ENCODE measurements at places on chromosomes 3 and 15.
A peak's percentile ranks its signal among the peaks of the same experiment; 100 is the strongest.

- no peak for DNase-seq
These were observed 86.2 kb upstream of the LRTM1 start for GRCh38 chr3:55014081-55014480.

DNA sequence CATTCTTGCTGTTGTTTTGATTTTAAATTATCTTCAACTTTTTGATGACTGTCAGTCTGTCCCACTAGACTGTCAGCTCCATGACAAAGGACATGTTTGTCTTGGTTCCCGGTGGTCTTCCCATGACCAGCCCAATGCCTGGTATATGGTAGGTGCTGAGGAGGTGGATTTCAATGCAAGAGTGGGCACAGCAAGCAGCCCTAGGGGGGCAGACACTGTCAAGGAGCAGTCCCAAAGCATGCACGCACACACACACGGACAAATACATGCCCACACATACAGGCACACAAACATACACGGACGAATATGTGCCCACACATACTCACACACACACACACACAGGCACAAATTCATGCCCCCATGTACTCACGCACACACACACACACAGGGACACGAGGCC lies 12.0 kb downstream of the KLF15 start:
- DNase-seq: peak; percentile 9

- no peak for DNase-seq
These were observed 43.5 kb downstream of the CFAP92 start for GRCh38 chr3:128950223-128950938.

GRCh38 chr15:72179950-72180581 lies 17.5 kb downstream of the GRAMD2A start:
- peak; percentile 64 for DNase-seq

GRCh38 chr3:153182501-153183293 lies 20.7 kb downstream of the RAP2B start:
- no peak for DNase-seq

- no peak for DNase-seq
These were observed 321.1 kb downstream of the ZIC1 start for GRCh38 chr3:147730284-147730683.

- no peak for DNase-seq
These were observed 4.4 kb downstream of the PLA2G4D start for GRCh38 chr15:42089942-42090341.

DNA sequence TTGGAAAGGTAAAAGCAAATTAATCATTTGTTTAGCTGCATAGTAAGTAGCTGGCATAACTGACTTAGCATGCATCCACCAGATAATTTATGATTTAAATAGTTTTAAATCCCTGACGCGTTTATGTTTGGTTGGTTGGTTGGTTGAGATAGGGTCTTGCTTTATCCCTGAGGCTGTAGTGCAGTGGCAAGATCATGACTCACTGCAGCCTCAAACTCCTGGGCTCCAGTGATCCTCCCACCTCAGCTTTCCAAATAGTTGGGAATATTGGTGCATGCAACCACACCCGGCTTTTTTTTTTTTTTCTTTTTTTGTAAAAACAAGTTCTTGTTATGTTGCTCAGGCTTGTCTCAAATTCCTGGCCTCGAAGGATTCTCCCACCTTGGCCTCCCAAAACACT lies 263.4 kb downstream of the MCTP2 start:
- no peak for DNase-seq

GRCh38 chr3:192553707-192554106 lies 173.6 kb downstream of the FGF12 start:
- no peak for DNase-seq

DNA sequence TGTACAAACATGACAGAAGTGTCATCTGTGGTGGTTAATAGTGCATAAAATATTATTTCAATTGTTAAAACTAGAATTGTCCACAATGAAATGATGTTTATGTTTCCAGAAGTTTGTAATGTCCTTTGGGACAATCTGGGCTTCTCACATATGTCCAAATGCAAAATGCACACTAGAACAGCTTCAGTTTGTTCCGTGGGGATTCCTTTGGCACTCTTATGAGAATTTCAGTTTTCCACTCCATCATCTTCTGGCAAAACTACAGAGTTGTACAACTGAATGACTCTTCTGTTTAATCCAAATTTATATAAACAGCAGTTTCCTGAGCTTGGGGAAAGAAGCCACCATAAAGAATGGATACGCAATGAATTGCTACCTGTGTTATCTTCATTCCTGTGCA lies 2.0 kb upstream of the OR5H6 start:
- no peak for DNase-seq

GRCh38 chr3:107450254-107450893 lies 72.4 kb upstream of the BBX start:
- DNase-seq: no peak

- DNase-seq: no peak
These were observed 746.0 kb downstream of the VGLL3 start for GRCh38 chr3:86244905-86245304.

GRCh38 chr3:12869035-12869621 lies 27.8 kb upstream of the RPL32 start:
- no peak for DNase-seq

- DNase-seq: no peak
These were observed 172.8 kb upstream of the ICE2 start for GRCh38 chr15:60651734-60652141.

DNA sequence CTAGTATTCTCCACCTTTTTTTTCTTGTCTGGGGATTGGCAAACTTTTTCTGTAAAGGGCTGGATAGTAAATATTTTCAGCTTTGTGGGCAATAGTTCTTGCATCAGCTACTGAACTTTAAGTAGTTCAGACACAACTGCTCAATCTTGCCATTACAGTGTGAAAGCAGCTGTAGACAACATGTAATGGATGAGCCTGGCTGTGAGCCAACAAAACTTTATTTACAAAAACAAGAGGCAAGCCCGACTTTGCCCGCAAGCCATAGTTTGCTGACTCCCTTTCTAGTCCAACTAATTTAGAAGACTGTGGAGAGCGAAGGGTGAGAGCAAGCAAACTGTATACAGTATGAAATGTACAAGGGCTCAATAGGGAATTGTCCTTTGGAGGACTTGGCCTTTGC lies 6.2 kb downstream of the FRMD4B start:
- no peak for DNase-seq

- DNase-seq: no peak
These were observed 734.3 kb upstream of the CFAP20DC start for GRCh38 chr3:59784164-59784563.

GRCh38 chr3:182514236-182514964 lies 278.9 kb upstream of the ATP11B start:
- no peak for DNase-seq

DNA sequence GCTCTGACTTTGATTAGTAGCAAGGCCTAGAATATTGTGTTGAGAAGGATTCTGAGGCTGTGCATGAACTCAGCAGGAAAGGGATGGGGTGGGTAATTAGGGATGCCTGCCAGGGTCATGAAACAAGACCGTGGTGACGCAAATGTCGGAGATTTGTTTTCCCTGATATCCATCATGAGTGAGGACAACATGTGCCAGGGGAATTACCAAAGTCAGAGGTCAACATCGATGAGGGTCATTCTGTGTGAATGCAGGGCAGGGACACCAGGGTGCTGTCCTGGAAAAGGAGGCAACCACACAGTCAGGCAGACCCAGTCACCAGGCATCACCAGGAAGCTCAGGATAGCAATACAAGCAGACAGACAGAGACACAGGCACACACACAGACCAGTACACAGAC lies 52.2 kb downstream of the SLCO2A1 start:
- no peak for DNase-seq

DNA sequence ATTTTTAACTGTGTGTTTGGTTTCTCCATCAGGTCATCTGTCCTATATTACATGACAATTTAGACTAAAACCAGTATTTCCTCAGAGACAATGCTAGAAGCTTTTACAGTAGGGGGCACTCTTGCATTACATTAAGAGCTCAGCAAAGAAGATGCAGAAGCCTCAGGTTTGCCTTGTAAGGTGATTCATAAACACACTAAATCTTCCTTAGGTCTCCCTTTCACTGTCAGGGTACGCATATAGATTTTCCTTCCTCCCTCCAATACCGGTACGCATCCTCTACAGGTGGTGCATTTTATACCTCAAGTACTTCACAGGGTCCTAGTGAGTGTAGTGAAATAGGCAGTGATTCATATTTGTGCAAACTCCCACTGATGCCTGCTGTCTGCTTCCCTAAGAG lies 46.5 kb downstream of the CD86 start:
- no peak for DNase-seq

GRCh38 chr3:79184251-79184650 lies 583.5 kb downstream of the ROBO1 start:
- DNase-seq: no peak

DNA sequence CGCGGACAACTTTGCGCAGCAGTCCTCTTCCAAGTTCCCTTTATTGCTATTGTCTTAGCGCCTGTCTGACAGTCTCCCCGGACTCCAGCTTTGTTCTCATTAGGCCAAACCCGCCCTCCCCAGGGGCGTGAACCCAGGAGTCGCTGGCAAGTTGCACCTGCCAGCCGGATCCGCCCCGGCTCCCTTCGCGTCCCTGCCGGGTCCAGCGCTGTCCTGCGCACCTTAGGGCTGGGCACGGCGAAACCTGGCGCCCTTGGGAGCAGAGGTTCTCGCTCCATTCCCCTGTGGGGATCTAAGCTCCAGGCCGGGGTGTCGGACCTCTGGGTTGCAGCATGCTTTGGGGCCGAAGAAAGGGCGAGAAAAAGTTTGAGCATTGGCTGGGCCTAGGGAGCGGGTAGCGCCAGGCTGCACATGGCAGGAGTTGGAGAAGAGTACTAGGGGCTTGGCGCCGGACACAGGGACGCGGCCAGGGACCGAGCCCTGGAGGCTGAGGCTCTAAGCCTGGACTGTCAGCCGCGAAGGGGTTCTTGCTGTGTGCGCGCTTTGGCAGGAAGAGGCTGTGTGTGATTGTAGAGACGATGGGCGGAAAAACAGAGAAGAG lies 335.1 kb upstream of the THRB start:
- DNase-seq: no peak

DNA sequence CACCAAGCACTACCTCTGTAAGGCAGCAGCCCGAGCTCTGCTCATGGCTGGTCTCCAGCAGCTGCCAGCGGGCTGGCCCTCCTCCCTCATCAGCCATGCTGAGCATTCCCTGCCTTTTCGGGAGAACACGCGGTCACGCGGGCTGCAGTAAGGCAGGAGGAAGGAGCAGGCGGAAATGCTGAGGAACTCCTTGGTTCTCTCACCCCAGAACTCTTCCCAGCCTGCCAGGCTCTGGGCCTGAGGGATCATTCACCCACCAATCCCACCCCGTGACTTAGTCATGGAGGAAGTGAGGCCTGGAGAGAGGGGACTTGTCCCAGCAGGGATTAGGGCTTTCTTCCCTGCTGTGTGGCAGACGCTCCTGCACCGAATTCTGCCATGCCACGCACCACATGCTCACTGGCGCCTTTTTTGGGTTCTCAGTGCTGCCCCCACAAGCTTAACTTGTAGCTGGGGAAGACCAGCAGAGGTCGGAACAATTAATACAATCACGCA lies 42.9 kb upstream of the RPL32 start:
- DNase-seq: no peak

DNA sequence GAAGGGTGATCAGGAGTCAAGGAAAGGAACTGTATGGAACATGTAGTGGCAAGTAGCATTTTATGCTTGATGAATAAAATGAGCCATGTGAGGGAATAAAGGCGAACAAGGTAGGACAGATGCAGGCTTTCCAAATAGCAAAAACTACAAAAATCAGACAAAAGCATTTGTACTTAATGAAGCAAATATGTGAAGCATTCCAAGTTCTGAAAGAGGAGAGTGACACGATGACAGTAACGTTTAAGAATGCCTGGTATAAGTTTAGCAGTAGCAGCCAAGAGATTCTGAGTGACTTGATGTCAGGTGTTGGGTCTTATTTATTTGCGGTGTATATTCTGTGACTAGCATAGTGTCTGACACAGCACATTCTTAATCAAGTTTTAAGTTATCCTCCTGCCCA lies 408.2 kb upstream of the RASGRP1 start:
- no peak for DNase-seq

DNA sequence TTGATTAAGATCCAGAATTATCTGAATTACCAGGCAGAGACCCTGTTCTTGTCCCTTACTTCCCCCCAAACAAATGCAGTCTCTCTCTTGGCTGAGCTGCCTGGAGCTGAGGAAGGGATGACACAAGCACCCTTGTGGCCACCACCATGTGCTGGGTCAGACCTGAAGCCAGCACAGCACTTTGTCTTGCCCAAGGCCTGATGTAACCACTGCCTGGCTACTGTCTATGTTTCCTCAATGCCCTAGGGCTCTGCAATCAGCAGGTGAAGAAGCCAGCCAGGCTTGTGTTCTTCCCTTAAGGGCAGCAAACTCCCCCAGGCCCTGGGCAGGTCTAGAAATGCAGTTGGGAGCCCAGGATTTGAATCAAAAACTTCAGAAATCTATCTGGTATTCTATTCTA lies 15.8 kb upstream of the CASR start:
- DNase-seq: no peak

DNA sequence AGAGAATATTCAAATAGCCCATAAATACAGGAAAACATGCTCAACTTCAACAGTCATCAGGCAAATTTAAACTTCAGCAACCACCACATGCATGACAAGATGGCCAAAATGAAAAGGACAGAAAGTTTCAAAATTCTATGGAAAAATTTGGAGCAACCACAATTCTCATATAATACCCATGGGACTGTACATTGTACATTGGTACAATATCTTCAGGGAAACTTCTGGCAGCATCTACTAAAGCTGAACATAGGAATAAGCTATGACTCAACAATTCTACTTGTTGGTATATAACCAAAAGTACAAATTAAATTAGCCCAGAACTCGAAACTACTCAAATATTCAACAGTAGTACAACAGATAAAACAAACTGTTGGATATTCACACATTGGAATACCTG lies 847.6 kb downstream of the TBL1XR1 start:
- DNase-seq: no peak

GRCh38 chr15:88623061-88623460 lies 1.9 kb downstream of the AEN start:
- peak; percentile 96 for DNase-seq

- DNase-seq: no peak
These were observed 75.5 kb downstream of the CCR1 start for GRCh38 chr3:46132565-46132964.

DNA sequence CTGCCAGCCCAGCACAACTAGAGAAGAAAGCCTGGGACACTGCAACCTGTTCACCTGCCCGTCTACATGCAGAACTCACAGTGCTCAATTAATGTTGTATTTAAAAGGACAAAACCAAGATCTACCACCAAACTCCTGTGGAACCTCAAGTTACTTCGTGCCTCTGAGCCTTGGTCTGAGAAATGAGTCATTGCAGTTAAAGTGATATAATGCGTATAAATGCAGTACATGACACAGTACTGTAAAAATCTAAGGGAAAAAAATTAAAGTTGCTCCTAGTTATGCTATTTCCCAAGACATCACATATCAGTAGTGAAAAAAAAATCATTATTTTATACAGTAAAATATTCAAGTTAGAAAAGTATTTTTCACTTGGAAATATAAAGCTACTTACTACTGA lies 138.9 kb downstream of the ZIC4 start:
- no peak for DNase-seq

DNA sequence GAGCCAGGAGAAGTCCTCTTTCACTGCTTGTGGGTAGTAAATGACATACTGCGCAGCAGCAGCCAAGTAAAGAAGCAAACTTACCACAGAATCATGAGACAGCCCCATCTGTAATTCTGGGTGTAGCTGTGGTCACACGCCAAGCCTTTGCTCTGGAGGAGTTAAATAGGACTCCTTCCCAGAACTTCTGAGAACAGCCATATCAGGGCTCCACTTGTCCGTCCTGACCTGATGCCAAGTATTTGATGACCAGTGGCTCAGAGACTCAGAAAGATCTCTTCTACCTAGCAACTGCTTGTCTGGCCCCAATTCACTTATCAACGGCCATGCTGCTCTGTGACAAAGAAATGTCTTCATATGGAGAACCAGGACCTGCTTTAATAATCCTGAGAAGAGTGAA lies 20.6 kb upstream of the GOLIM4 start:
- no peak for DNase-seq

GRCh38 chr3:99526921-99527320 lies 111.5 kb upstream of the COL8A1 start:
- DNase-seq: no peak

All from RWPE2 (cell line).